Naive thymus-derived CD4-positive, alpha-beta T cell (primary cell): ENCODE measurements at places on chromosomes 11 and 22.

- DNase-seq = no peak
Observed at GRCh38 chr22:22986008-22986407, 84.3 kb upstream of the GNAZ start.

DNA sequence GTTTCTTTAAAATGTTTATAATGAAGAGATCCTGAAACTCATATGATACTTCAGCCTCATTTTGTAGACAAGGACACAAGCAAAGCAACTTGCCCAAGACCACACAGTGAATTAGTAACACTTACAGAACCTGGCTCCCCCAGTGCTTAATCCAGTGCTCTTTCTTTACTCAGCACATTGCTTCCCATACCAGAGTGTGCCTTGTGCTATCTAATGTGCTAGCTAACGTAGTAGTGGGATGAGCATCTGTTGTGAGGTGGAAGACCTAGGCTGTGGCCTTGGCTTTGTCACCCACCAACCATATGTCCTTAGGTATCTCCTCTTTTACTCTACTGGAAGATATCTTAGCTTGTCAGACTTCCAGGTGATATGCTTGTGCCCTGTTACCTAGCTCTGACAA, 5.1 kb downstream of the SPCS2 start:
- no peak for DNase-seq

DNA sequence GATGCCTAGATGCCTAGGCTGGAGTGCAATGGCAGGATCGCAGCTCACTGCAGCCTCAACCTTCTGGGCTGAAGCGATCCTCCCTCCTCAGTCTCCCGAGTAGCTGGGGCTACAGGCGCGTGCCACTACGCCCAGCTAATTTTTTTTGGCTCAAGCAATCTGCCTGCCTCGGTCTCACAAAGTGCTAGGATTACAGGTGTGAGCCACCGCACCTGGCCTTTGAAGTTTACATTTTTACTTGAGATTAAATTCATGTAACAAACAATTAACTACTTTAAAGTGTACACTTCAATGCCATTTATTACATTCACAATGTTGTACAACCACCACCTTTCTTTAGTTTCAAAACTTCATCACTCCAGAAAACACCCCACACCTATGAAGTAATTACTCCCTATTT, 3.5 kb upstream of the FOSL1 start:
- DNase-seq = no peak

- DNase-seq = no peak
Observed at GRCh38 chr11:43936076-43936475, 6.4 kb upstream of the C11orf96 start.

DNA sequence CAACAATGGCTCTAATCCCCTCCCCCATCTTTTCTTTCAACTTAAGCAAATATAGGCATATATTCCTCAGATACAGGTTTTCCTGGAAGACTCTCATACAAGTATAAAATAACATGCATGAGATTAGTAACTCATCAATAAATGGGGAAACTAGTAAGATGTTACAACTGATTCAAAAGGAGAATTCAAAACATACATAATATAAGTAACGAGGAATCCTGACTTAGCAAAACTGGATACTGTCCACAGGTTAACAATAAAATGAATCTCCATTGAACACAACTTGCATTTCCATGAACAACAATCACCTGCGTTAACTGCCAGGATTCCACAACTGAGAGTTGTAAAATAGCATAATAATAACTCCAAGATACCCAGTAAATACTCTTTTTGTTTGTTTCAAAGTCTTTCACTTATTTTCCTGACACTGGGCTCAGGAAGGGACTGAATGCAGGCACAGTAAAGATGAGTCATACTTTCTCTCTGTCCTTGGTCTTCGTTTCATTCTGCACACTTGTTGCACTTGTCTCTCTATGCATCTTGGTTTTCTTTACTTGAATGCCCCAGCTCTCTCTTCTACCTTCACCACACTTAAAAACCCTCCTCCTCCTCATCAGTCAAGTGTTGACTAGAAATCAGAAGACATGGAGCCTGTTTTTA, 8.1 kb downstream of the APIP start:
- DNase-seq = no peak

DNA sequence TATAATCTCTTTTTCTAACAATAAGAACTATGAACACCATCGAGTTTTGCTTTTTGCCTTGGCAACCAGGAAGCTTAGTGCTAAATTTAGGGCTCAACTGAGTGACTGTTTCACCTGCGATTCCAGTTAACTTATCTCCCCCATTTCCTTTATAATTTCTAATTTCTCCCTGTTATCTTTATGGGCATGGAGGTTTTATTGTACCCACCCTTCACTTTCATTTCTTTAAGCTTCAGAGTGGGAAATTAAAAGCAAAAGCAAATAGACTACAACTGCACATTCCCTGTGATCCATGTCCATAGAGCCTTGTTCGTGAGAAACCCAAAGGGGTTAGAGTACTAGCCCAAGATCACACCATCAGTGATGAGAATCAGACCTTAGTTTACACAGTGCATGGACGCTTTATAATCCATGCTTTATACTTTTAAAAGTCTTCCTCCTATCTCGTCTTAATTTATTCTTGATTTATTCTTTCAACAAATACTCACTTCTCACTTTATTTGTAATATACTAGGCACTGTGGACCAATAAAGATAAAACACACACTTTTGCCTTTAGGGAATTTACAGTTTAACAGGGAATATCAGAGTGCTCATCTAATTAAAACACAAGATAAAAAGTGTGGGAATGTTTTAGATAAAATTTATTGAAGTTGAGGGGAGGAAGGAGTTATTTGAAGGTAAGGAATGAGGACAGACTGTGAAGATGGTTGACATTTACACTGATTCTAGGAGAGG, 40.6 kb downstream of the ADAMTS15 start:
- DNase-seq = no peak

DNA sequence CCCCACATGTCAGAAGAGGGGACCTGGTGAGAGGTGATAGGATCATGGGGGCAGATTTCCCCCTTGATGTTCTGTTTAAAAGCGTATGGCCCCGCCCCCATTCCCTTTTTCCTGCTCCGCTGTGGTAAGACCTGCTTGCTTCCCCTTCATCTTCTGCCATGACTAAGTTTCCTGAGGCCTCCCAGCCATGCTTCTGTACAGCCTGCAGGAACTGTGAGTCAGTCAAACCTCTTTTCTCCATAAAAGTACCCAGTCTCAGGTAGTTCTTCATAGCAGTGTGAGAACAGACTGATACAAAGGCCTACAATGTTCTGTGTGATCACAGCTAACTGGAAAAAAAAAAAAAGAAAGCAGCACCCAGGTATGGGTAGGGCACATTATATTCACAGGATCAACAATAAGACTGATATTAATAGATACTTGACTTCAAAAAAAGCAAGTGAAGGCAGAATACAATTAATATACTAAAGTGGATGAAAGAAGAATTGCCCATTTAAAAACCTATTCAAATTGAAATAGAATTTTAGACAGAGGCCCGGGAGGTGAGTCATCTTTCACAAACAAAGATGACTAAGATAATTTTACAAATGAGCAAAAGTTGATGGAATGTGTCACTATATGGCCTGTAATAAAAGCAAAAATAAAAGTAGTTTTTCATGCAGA, 1.7 kb upstream of the OR52K1 start:
- no peak for DNase-seq

DNA sequence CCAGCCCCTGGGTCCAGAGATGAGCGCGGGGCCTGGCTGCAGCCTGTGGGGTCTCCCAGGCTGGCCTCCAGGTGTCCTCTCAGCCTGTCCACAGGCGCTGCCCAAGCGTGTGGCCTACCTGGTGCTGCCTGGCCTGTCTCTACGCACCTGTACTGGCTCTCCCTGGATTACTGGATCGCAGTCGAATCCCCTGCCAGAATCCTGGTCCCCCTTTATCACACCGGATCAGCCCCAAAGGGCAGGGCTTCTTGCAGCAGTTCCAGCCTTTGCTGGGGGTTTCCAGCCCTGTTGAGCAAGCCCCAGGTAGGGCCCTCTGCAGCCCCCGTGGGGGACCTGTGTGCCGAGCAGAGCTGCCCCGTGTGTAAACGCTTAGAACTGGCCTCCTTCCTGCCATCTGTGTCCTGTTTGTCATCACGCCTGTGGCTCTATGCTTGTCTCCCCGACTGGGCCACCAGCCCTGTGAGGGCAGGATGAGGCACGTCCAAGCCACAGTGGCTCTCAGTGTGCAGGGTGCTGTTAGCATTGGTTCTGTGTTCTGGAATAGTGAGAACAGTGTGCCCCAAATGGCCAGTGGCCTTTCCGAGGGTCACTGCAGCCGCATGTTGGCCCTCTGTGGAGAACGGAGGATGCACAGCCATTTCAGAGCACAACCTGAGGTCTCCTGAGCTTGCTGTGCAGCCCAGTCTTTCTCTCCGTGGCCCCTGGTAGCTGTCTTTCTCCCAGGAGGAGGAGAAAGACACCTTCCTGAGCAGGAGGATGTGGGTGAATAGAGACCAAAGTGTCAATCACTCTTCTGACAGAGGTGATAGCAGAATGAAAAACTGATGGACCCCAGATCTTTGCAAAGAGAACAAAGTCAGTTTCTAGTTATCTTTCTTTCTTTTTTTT, 13.9 kb upstream of the TXNRD2 start:
- DNase-seq = no peak

DNA sequence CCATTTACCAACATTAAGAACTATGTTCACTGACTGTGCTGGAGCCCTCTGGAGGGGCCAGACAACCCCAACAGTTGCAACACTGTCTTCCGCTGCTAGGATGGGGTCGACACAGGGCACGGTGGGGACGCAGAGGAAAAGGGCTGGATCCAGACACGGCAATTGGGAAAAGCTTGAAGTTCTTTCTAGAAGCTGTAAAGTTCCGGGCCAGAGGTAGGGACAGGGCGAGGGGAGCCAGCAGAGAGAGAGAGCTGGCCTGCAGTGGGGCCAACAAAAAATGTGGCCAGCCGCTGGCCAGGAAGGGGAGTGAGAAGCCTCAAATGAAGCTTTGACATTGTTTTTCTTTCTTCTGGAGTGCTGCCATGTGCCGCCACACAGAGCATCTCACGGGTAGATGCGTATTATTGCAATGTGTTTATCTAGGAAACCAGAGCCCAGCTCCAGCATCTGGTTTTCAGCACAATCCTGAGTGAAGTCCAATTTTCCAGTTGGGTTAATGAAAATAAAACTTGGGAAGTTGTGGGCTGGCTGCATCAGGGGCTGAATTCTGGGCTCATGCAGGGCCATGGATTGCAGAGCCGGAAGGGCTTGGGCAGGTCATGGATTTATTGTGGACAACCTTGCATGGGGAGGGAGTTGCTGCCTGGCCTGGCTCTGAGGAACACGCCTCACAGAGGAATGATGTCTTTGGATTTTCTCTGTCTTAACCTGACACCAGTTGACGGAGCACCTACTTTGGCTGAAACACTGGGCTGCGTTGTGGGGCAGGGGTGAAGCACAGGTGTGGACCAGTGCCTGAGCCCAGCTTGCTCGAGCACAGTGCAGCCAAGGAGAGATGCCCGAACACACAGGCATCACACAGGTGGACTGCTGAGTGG, 67.6 kb upstream of the AMPD3 start:
- DNase-seq = no peak

GRCh38 chr11:11498195-11498594, 123.6 kb downstream of the GALNT18 start:
- no peak for DNase-seq

- DNase-seq = no peak
Observed at GRCh38 chr11:71505001-71505400, 22.1 kb upstream of the KRTAP5-7 start.

DNA sequence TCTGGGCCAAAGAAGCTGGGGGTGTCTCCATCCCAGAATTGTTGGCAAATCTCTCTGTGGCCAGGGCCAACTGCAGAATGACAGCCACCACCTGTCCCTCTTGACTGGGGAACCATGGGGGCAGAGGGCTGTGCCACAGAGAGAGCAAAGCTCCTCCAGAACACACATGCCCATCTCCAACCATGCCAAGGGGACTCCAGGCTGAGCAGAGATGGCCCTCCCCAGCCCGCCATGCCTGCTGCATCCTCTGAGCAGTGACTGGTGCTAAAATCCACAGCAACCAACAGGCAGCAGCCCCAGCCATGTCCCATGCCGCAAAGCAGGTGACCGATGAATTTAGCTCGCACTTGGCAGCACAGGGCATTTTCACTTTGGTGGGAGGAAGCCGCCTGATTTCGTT, 45.0 kb downstream of the LARGE1 start:
- no peak for DNase-seq

DNA sequence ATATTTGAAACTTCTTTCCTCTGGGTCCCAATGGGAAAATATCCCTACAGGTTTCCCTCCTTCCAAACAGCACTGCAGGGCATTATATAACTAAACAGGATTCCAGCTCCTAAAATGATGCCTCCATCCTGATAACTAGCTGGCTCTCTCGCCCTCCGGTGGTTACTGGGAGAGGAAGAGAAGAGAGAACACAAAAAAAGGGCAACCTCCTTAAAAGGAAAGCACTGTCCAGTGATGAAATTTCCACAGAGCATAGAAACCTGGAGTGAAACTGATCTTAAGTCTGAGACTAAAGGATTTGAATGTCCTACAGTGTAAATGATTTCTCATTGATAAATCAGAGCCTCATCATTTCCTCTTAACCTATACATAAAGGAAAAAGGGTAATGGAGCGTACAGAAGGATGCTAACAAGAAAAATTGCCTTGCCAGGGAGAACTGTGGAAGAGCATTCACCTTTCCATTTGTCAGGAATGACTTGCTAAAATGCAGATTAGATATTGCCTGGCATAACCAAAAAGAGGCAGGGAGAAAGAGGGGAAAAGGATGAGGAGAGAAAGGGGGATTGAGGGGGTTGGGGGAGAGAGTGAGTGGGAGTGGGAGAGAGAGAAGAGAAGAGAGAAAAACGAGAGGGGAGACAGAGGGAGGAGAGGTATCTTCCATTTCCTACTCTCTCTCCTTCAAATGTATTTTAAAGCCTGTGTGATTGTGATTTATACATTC, 121.3 kb downstream of the APOL5 start:
- no peak for DNase-seq

DNA sequence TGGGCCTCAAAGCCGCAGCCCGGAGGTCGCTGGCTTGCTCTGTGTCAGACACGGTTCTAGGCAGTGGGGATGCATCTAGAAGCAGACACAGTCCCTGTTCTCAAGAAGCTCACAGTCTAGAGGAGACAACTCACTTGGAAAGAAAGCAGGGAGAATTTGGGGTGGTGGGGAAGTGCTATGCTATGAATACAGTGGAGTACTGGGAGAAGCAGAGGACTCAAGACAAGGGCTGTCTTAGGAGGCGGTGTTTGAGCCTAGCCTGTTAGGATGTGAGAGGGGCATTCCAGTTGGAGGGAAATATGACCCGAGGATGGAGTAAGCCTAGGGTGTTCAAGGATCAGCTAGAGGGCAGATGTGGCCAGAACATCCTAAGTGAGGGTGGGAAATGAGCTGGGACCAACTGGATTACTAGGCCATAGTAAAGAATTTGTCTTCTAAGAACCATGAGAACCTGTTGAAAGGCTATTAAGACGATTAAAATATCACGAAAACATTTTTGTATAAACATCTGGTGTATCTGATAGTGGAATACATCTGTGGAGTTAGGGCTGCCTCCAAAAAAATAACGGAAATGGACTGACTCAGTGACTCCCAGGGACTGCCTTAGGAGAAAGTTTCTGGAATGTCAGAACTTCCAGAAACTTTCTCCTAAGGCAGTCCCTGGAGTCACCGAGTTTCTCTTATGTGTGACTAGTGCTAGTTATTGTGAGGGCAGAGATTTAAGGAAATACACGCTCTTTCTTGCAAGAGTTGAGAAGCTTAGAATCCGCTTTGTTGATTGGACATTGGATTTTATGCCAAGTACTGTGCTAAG, 1.1 kb upstream of the PITPNB start:
- DNase-seq = no peak

GRCh38 chr22:27689664-27690063, 111.9 kb downstream of the MN1 start:
- DNase-seq = no peak

GRCh38 chr11:69497221-69497787, 15.8 kb downstream of the LINC01488 start:
- DNase-seq = no peak
